ENCODE measurements at places on chromosomes 3 and 15. TPM values are rescaled to one million over a fixed set of nuclear protein-coding genes. Genes with fewer than 3 reads are reported as not detected.
A peak's percentile ranks its signal among the peaks of the same experiment; 100 is the strongest.

Gene CCR9
- not detected for total RNA-seq

GRCh38 chr15:78061963-78062427 lies 15.5 kb downstream of the TBC1D2B start:
- DNase-seq = peak; percentile 51

DNA sequence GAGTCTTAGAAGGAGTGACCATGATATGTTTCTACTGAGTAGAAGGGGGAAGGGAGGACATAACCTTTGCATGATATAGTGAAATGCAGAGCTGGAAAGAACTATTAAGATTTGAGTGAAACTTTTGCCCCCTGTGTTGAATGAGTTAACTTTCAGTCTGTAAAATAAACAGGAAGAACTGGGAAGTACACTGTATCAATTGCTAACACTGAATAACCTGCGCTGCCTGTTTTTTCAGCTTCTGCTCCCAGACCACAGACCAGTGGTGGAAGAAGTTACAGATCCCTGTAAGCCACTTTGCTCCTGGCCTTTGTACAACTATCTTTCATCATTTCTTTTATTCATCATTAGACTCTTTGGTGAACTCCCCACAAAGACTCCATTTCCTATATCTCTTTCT lies 3.6 kb upstream of the LRCH3 start:
- no peak for DNase-seq

DNA sequence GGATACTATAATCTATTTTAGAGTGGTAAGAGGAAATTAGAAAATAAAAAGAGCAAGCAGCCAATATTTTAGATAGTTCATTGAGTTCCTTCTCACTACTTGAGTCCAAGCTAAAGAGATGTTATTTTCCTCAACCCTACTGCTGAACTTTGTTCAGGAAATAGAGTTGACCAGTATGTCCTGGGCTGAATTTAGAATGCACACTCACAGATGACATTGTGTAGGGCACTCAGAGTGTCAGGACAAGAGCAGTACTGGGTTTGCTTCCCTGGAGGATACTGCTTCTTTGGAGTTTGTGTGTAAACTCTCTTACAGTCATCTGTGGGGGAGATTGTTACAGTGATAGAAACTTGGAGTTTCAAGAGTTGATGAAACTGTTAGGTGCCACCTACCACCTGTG lies 80.0 kb upstream of the AGBL1 start:
- DNase-seq = no peak

- DNase-seq = no peak
Measured at GRCh38 chr15:71091601-71092000, 23.7 kb upstream of the THSD4 start.

Gene KLHDC8B
- 78.2 TPM for total RNA-seq

GRCh38 chr3:172138193-172138537 lies 98.8 kb downstream of the FNDC3B start:
- no peak for DNase-seq

Gene PAQR9
- 35.3 TPM for total RNA-seq

DNA sequence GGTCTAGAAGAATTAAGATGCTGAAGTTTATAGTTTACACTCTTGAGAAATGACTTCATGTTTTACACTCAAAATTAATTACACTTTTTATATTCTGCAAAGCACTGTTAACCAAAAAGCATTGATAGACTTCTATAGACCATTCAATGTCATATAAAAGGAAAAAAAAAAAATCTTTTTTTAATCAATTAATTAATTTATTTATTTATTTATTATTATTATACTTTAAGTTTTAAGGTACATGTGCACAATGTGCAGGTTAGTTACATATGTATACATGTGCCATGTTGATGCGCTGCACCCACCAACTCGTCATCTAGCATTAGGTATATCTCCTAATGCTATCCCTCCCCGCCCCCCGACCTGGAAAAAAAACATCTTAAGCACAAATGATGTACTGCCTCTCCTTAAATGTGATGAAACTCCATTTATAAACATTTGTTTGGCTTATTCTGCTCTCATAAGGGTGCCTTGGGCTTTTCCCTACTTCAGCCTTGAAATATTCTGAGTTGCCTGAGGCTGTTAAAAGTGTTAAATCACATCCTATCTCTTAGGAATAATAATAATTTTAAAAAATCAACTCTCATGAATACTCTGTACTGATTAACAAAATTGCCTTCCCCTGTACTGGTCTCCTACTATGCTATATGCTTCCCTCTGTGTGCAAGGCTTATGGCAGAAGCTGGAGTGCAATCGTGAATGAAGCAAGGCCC lies 466.9 kb downstream of the SOX2 start:
- no peak for DNase-seq

GRCh38 chr3:71890356-71890931 lies 105.5 kb upstream of the PROK2 start:
- DNase-seq = no peak

DNA sequence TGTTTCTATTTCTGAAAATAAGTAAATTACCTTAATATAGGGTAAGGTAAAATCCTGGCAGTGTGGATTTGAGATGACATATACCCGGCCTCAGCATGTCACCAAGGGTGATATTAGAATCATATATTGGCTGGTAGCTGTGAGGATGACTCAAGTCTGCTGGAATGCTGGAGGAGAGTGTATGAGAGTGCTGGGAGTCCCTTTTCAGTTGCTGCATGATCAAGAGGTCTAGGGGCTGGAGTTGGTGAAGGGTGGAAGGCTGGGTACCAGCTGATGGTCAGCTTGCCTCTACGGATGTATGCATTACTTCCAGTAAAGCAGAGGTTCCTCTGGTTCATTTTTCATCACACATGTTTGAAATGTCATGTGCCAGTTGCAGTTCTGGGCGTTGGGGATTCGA lies 40.6 kb downstream of the SLC25A26 start:
- no peak for DNase-seq

DNA sequence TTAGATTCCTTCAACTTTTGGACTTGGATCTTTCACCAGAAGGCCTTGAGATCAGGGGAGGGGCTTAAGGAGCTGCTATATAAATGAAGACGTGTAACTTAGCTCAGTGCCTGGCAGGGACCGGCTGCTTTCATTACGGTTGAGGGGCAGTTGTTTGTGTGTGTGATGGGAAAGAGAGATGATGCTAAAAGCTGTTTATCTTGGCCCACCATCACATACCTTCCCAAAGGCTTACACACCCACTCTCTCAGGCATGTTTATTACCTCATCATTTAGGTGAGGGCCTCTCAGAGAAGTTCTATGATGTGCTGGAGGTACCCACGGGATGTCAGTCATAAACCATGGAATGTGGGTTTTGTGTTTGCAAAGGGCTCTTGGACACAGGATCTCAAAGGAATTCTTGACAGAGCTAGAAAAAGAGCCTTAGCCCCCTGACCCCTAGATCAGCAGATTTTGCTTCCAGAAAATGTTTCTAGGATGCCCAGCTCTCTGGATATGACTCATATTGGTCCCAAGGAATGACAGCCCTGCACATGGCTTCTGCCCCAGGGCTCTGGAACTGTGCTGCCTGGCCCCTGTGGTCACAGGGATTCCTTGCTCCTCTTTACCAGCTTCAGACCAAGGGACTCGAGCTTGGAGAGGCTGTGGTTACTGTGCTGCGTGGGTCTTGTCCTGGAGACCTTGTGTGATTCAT lies 15.9 kb upstream of the SMAD3 start:
- no peak for DNase-seq

- peak; percentile 78 for DNase-seq
Measured at GRCh38 chr15:50685976-50686468, 575 bp downstream of the TRPM7 start.

Gene TEX9
- total RNA-seq = 37.7 TPM

Gene NR2F2
- 38.2 TPM for total RNA-seq

Gene SLC2A2
- total RNA-seq = not detected

Gene ZNF80
- 0.47 TPM for total RNA-seq

DNA sequence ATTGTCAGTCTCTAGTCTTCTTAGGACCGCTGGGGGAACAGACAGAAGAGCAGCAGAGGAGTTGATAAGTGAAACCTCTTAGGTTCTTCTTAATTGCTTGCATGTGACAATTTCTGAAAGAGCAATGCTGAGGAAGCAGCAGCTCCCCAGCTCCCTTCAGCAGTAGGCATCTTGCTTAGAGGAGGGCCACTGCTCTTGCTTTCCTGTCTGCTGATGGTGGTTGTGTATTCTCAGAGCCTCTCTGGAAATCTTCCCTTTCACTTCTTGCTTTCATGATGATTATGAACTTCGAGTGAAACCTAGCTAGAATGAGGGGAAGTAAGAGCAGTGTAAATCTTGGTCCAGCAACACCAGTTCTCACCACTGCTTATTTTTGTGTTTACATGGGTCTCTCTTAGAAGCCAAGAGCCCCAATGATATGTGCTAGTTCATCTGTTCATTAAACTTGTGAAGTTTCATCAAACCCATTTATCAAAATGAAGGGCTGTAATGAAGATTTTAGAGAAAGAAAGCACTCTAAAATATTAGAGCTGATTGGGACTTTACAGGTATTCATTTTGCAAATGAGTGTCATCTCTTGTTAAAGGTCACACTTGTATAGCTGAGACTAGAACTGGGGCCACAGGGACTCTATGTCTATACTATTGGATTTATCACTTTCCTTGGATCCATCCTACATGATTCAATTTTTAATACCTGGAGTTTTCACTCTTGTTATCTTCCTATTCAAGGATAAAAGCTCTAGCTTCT lies 246.7 kb downstream of the LPP start:
- no peak for DNase-seq

- DNase-seq = no peak
Measured at GRCh38 chr3:194504146-194504545, 17.3 kb upstream of the ATP13A3 start.

DNA sequence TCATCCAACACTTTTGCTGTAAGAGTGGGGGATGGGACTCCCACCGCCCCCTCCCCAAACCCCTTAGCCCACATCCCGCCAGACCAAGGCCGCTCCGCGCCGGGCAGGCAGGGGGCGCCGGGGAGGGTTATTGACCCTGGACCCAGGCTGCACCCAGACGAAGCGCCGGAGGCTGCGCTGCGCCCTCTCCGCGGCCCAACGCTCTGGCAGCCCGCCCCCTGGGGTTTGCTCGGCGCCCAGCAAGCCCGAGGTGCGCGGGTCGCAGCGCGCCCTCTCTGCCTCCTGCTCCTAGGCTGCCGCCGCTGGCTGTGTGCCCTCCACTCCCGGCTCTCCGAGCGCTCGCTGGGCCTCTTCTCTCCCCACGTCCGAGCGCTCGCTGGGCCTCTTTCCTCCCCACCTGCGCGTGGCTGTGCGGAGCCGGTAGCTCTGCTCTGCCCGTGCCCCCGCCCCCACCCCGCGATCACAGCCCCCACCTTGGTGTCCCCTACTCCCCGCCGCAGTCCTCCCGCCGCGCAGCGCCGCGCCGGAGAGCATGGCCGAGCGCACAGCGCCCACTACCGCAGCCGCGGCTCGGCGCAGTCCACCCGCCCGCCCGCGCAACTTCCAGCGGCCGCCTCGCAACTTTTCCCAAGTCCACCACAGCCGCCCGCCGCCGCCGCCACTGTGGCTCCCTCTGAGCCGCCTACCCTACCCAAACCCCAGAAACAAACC lies 1.2 kb downstream of the MECOM start:
- DNase-seq = peak; percentile 60

Gene AMIGO3
- 14.8 TPM for total RNA-seq

DNA sequence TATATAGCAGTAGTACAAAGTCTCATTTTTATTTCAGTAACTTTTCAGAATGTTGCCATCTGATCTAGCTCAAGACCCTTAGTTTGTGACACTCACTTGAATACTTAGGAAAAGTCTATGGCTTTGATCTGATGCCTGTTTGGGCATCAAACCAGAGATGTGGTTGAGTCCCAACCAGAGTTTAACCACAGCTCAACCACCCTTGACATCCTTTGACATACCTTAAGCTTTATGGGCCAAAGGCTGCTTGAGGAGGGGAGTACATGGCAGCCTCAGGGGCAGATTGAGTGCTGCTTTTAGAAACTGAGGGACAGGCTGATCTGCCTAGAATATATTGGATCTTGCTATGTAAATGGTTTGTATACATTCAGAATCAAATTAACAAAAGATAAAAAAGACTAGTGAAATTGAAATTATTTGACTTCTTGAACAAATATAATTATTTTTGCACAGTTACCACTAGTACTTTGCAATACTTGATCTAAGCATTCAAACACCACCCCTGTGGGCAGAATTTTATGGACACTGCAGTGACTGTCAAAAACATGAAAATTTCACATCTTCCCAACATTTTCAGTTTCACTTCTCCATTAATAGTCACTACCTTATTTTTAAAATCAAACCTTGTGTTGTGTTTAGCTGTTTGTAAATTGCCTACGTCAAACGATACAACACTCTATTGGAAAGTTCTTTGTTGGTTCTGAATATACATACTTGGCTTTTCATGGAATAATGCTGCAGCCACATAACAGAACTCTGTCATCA lies 199.8 kb downstream of the UBE2E2 start:
- DNase-seq = no peak

Gene ALG1L2
- not detected for total RNA-seq

Gene GLT8D1
- total RNA-seq = 117 TPM

DNA sequence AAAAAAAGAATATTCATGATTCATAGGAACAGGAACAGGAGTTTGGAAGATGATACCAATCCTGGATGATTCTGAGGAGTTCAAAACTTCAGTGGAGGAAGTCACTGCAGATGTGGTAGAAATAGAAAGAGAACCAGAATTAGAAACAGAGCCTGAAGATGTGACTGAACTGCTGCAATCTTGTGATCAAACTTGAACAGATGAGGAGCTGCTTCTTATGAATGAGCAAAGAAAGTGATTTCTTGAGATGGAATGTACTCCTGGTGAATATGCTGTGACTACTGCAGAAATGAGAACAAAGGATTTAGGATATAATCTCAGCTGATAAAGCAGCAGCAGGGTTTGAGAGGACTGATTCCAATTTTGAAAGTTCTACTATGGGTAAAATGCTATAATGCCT lies 72.7 kb downstream of the GSK3B start:
- no peak for DNase-seq

Gene CCR3
- not detected for total RNA-seq

- no peak for DNase-seq
Measured at GRCh38 chr3:179076243-179077027, 4.8 kb upstream of the ZMAT3 start.

DNA sequence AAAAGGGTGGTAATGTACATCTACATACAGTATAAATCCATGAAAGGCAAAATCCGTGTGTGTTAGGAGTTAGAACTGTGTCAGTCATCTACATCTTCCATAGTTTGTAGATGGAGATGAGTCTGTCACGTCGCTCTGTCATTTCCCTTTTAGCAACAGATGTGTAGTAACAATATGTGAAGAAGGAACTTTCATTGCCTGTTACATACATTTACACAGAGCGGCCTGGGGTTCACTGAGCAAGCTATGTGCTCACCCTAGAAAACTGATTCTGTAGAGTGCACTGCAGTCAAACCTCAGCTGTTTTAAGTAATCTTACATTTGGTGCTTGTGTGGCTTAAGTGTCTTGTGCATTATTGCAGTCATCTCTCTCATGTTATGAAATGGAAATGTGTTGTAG lies 41.6 kb upstream of the AP3B2 start:
- DNase-seq = no peak

Gene SYNM
- total RNA-seq = 10.0 TPM
